ENCODE measurements at places on chromosomes 5 and 9.

DNA sequence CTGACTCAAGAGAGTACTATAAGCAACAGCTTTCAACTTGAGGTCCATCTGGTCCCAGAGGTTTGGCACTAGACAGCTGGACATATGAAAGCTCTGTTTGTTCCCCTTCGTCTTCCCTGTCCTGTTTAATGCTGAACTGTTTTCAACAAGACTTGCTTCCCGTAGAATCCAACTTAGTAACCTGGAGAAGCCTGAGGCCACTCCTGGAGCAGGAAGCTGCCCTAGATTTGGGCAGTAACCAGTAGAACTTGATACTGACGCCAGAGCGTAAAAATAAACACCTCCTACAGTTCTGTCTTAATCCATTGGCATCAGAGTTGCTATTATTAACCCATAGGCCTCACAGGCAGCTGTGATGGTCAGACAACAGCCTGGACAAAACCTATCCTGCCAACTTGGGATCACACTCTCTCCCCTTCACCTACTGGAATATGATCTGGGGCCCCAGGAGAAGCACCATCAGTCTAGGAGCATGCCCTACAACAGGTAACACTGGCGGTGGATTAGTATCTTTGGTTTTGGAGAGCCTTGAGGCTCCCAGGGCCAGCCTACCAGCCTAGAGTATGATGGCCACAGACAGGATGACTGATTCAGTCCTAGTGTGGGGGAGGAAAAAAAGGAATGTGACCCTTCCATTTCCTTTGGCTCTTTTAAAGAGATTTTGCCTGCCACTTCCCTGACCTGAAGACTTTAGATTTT, 29.2 kb downstream of the RUSC2 start:
- DNase-seq = no peak

GRCh38 chr5:82991059-82991458, 86.1 kb downstream of the TMEM167A start:
- no peak for DNase-seq

- DNase-seq = peak; percentile 68
Observed at GRCh38 chr5:42912184-42912798, 100.6 kb upstream of the SELENOP start.

DNA sequence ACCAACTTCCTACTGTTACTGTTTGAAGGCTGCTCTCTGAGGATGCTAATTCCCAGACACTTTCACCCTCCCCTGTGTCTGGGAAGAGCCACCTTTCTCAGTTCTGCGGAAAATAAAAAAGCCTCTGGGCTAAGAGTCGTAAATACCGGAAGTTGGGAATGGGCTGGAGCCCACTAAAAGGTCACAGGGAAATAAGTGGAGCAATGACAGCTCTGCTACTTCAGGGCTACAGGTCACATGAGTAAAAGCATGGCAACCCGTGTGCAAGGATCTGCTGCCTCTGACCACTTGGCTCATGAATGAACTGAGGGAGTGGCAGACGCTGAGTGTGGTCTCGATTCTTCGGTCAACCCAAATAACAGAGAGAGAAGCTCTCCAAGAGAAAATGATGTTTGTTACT, 25.8 kb upstream of the ATP6V1G1 start:
- no peak for DNase-seq

- DNase-seq = no peak
Observed at GRCh38 chr5:558871-559503, 34.7 kb upstream of the SLC9A3 start.

- no peak for DNase-seq
Observed at GRCh38 chr5:1246711-1247431, 21.7 kb downstream of the SLC6A18 start.

GRCh38 chr5:6250121-6250520, 128.2 kb downstream of the MED10 start:
- no peak for DNase-seq

DNA sequence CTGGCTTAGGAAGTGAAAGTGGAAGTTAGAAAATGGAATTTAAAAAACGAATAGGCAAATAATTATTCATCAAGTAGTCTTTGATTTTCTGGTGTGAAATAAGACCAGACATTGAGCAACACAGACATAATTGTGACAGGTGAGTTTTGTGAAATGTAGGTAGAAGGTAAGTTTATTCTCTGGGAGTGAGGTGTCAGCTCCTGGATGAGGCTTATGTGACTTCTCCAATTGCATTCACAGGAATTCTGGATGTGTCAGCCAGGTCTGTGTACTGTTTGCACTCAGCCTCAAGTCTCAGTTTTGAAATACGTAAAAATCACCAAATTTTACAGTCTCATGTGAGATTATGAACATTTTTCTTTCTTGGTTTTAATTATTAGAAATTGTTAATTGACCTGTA, 537.6 kb downstream of the CETN3 start:
- DNase-seq = no peak

DNA sequence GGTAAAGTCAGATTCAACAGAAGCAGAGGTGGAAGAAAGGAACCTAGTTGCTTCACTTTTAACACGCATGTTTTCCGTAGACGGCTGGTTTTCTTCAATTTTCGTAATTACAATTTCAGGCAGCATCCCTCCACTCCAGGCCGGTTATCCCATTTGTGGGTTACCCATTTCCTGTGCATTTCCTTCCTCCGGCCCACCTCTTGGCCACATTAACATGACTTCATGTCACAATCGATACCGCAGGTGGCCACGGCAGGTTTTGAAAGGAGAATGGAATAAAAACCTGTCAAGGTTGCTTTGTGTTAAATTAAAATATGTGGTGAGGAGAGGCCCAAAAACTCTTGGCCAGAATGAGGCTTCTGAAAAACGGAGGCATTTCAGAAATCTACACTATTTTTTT, 130.2 kb downstream of the PCSK5 start:
- no peak for DNase-seq

- DNase-seq = peak; percentile 23
Observed at GRCh38 chr5:148953711-148954110, 109.2 kb downstream of the SH3TC2 start.
